Ureter (tissue), 1 donor: ENCODE measurements at places on chromosomes 2 and 18.

DNA sequence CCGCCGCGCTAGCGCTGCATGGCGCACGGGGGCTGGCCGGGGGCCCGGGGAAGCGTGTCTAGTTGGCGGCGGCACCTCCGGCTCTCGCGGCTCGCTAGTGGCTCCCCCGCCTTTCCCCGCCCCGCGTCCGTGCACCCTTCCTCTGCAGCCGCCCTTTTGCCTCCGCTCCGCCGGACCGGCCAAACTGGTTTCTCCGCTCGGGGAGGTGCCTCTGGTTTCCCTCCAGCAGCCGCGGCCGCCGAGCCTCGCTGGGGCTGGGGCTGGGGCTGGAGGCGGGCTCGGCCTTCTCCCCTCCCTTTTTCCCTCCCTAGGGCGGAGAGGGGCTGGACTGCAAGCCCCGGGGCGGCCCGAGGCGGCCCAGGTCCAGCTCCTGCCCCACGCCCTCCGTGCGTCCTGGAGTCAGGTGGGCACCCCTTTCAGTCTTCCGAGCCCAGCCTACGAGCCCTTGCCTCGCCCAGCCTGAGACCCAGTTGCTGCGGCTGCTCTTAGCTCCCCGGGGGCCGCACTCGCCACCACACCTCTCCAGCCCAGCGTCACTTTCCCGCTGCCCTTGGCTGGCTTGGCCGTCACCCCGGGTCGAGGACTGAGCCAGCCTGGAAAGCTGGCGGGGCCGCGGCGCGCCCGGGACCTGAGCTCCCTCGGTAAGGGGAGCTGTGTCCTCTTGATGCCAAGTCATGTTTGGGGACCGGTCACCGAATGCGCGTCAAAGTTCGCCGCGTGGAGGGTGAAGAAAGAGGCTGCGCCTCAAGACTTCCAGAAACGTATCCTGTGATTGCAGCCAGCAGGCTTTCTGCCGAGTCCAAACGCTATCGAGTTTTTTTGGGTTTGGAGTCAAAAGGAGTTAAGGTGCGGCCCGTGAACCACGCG lies at the start of gene ATP8B1:
TSS of gene ATP8B1 (minus strand) at position 213 of the 867 bp plus-strand sequence. CDS start 71,508 bp downstream, outside the sequence.
- peak; percentile 95 for DNase-seq

GRCh38 chr2:233944269-233944668 lies 27.1 kb downstream of the TRPM8 start:
- no peak for DNase-seq

- DNase-seq, result no peak
Observed at GRCh38 chr2:101501443-101501842, 26.5 kb upstream of the RFX8 start.

DNA sequence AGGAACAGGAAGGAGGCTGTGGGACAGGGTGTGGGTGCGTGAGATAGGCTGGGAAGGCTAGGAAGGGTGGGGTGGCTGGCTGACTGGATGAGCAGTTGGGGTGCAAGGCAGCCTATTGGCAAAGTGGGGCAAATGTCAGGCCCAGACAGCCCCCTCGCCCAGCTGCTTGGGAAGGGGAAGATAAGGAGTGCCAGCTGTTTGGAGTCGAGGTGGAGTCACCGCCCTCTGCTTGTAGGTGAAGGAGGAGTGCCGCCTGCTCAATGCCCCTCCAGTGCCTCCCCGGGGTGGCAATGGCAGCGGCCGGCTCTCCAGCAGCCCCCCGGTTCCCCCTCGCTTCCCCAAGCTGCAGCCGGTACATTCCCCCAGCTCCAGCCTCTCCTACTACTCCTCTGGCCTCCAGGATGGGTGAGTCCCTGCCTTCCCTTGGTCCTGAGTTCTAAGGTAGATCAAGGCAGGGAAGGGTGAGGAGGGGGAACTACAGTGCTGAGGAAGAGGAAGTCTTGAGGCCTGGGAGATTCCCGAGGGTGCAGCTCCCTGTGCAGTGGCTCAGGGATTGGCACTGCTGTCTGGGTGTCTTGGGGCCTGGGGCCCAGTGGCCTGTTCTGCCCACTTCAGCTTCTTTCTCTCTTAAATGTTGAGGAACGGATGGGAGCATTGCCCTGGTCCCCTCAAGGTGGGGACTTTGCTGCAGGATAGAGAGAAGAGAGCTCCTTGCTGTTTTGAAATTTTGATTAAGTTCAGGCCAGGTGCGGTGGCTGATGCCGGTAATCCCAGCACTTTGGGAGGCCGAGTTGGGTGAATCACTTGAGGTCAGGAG lies 13.3 kb downstream of the GAREM2 start:
- DNase-seq, result no peak

DNA sequence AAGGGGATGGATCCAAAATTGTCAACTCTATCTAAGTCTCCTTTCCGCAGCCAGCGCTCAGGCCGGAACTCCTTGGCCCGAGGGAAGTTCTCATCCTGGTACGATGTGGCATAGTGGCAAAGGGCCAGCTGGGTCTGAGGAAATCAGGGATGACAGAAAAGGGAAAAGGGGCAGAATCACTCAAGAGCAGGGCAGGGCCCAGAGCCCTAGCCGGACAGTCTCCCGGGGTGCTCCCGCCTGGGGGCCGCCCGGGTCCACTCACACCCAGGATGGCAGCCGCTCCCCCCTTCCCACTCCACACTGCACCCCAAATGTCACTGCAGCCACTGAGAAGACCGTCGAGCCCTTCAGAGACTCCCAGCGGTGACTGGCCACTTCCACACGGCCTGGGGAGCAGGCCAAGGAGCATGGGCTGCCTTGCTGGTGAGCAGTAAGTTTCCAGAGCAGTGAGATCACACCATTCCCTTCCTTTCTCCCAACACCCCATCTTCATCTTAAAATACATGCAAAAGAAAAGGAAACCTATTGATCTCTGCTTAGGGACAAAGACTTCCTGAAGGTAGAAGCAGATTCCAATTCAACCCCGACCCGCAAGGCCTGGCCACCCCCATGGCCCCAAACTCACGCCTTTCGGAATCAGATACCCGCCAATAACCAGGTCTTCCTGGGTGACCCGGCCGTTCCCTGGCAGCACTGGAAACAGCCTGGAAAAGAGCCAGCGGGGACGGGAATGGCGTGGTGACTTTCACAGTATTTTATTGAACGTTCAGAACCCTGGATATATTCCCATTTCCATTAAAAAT lies 26.7 kb downstream of the CYP27C1 start:
- DNase-seq, result no peak

- no peak for DNase-seq
Observed at GRCh38 chr2:79788952-79789651, 276.3 kb downstream of the CTNNA2 start.

- no peak for DNase-seq
Observed at GRCh38 chr18:22459491-22459890, 41.8 kb upstream of the CTAGE1 start.

DNA sequence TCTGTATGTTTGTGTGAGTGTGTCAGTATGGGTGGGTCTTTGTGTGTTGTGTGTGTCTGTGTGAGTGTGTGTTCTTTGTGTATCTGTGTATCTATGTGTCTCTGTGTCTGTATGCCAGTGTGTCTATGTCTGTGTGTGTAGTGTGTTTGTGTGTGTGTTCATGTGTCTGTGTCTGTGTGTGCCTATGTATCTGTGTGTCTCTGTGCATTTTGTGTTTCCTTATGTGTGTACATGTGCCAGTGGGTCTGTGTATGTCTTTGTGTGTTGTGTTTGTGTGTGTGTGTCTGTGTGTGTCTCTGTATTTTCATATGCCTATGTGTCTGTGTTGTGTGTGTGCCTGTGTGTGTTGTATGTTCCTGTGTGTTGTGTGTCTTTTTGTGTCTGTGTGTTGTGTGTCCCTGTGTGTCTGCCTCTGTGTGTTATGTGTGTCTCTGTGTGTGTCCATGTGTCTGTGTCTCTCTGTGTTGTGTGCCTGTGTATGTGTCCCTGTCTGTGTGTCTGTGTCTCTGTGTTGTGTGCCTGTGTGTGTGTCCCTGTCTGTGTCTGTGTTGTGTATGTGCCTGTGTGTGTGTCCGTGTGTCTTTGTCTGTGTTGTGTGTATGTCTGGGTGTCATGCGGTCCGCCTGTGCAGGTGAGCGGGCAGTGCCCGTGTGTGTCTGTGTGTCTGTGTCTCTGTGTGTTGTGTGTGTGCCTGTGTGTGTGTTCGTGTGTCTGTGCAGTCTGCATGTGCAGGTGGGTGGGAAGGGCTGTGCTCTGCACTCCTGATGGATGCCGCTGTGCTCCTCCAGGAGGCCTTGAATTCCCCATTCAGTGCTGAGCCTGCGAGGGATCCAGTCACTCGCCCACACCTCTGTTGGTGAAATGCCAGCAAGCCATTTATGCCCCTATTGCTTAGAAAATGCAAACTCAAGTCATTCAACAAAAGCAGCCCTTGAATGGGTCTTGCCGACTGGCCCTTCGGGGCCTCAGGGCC lies 37.4 kb downstream of the KLHL29 start:
- peak; percentile 19 for DNase-seq

- DNase-seq, result no peak
Observed at GRCh38 chr2:163505281-163505680, 230.5 kb downstream of the FIGN start.

DNA sequence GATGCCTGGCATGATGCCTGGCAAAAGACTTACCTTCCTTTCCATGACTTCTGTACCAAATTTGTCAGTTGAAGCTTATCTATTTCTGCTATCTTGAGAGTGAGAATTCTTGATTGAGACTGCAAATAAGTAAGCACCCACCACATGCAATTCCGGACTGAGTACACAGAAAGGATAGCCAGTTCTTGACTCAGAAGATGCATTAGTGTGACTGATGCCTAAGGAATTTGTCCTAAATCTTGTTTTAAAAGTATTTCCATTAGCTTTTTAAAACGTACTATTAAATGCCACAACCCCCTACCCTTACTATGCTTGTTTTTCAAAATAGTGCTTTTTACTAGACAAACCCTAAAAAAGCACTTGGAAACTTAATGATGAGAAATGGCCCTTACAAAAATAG lies 545 bp downstream of the MPP4 start:
- DNase-seq, result no peak

DNA sequence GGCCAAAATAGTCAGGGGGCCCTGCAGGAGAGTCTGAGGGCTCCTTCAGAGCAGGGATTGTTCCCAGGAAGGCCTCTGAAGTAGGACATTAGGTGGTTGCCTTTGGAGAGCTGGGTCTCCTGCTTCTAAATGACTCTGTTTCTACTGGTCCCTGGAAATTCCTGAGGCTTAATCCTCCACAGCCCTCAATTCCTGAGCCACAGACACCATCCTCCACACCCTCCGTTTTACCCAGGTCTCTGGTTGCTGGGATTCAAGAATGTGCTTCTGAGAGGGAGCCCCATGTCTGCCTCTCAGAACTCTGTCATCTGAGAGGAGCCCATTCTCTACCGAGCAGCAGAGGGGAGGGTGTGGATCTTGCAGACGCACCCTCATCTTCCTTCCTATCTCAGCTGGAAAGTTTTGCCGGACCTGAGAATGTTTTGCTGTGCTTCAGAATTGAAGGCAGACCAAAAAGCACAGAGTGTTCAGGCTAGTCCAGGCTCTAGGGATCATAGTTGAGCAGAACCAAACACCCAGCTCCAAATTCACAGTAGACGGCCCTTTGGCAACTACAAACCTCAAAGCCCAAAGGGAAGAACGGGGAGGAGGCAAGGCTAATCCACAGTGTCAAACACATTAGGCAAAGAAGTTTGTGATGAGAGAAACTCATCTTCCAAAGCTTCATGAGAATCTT lies 8.1 kb downstream of the VIT start:
- no peak for DNase-seq
